ENCODE measurements at places on chromosomes 16 and 17.

GRCh38 chr17:10622617-10623485 is 34.3 kb downstream of the MYH3 start:
- DNase-seq, result no peak

DNA sequence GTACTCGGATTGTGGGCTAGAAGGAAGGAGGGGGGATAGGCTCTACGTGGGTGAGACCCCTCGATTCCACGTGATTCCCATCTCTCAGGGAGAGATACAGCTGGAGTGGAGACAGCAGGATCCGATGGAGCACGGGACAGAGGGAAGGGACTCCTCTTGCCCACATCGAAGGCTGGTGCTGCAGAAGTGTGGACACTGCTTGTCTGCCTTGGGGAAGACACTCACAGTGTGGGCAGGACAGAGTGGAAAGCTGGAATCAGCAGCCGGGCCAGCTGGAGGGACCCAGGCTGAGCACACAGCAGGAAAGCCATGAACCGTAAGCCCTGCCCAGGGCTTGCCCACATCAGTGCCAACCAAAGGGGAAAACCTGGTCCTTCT is 42.1 kb upstream of the RPH3AL start:
- DNase-seq, result no peak

GRCh38 chr17:34979153-34979552 is 1.2 kb upstream of the LIG3 start:
- no peak for DNase-seq

DNA sequence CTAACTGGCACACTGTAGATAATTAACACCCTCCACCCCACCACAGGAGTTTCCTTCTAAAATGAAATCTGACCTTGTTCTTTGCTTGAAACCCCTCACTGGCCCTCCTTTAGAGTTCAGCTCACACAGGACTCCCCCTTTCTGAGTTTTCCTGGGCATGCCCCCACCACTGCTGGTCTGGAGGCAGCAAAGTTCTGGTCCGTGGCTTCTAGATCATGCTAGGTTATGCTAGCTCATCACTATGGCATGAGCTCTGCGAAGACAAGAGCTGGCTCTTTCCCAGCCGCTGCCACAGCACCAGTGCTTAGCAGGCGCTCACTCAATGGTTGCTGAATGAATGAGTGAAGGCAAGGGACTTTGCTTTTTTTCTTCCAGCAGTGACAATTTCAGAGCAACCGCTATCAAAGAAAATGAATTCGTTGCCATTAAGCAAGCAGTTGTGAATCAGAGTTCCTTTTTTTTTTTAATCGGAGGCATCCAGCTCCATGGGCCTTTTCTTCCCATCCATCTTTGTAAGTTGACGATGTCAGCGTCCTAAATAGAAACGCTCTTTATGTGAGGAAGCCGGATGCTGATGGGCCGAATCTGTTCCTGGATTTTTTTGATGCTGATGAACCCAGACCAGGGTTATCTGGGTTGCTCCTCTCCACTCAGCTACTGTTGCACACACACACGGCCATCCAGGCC is 80.8 kb upstream of the NOL11 start:
- DNase-seq, result no peak

DNA sequence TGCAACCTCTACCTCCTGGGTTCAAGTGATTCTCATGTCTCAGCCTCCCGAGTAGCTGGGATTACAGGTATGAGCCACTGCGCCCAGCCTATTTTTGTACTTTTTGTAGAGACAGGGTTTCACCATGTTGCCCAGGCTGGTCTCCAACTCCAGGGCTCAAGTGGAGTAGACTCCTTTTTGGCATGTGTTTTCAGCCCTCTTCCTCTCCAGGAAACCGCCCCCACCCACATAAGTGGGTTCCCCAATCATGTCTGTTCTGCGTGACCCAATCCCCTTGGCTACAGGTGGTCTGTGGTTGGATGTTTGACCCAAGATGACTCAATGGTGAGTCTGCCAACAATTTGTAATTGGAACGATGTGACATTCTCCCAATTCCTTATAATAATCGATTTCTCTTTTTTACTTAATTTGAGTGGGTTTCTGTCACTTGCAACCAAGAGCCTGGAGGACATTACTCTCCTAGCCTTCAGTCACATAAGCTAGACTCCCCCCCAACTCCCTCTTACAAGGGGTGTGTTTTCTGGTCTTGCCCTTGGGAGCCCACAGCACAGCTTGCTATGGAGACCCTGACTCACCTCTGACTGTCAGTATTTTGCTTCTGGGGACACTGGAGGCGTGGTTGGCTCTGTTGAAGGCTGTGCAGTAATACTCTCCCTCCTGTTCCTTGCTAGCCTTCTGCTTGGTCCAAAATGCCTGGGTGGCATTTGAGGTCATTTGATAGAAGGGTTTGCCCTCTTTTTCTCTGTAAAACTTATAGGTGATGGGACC is 34.9 kb downstream of the PECAM1 start:
- DNase-seq, result no peak

DNA sequence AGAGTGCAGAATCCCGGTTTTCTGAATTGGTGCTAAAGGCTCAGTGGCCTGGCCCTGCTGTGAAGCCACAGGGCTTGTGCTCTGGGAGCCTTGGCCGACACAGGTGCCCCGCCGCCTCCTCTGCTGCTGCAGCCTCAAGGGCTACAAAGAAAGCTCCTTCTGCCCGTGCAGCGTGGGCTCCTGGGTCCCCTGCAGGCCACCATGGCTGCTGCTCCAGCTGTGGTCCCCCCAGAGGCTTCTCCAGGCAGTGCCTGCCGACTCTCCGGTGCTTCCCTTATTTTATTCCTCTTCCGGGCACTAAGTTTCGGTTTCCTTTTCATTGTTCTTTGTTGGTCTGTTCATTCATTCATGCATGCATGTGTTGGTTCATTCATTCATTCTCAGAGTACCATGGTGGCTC is 53.1 kb downstream of the CMIP start:
- no peak for DNase-seq

- no peak for DNase-seq
Measured at GRCh38 chr17:56762144-56762543, 71.6 kb downstream of the C17orf67 start.

DNA sequence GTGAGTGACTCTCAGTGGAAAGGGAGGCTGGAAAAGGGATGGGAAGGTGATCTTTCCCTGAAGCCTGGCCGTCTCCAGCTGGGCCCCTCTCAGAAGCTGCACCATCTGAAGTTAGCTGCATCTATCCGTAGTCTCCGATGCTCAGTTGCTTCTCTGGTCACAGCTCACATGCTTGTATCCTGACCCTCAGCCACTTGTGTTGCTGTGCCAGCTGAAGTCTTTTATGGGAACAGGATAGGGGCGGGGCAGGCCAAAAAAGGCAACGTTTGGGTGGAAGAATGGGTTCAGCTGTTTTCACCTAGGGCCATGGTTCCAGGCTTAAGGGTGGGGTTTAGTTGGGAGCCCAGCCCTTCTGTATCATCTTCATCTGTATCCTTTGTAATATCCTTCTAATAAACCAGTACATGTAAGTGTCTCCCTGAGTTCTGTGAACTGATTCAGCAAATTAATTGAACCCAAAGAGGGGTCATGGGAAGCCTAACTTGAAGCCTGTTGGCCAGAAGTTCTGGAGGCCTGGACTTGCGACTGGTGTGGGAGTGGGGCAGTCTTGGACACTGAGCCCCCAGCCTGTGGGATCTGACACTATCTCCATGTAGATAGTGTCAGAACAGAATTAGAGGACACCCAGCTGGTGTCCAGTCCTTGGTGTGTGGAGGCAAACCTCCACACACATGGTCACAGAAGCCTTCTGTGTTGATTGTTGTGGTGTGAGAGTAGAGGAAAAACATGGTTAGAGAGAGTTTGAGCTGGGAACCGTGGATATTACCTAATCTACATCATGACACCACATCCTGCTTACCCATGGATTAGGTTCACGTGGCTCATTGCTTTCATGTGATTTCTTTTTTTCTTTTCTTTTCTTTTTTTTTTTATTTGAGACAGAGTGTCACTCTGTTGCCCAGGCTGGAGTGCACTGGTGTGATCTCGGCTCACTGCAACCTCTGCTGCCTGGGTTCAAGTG is 49.3 kb upstream of the FBXO47 start:
- DNase-seq, result no peak

Data from stimulated activated CD8-positive, alpha-beta memory T cell treated with anti-CD3 and anti-CD28 coated beads, Interleukin-15, amount 100 ng/mL, for 1 hour (primary cell).